ENCODE measurements at places on chromosomes 3 and 15.

DNA sequence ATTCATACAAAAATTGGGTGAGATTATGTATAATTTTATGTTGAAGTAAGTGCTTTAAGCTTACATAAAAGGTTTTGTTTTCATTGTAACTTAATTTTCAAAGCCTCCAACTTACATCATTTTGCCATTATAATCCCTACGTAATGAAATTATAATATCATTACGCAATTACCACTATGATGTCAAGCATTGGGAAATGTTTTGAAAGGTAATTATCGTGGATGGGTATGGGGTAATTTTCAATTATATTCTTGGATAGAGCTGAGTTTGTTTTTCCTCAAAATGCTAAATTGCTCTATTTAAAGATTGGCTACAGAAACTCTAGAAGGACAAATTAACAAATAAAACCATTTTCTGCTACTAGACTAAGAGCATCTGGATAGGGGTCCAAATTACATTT is 80.2 kb upstream of the FAM3D start:
- DNase-seq = no peak

DNA sequence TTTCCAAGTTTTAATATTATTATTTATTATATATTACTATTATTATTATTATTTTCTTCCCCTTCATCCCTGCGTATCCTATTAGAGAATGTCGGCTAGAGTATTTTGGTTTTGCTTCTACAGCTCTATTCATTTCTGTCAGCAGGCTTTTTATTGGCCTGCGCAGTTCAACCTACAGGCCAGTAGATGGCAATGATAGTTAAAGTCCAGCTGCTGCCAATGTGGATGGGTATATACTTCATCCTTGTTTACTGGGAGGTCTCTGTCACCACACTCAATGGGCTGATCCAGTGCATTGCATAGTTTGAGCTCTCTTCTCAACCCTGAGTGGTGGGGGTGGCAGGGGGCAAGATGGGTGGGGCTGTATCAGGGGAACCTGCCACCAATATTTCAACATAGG is 799.8 kb downstream of the NSUN3 start:
- no peak for DNase-seq

DNA sequence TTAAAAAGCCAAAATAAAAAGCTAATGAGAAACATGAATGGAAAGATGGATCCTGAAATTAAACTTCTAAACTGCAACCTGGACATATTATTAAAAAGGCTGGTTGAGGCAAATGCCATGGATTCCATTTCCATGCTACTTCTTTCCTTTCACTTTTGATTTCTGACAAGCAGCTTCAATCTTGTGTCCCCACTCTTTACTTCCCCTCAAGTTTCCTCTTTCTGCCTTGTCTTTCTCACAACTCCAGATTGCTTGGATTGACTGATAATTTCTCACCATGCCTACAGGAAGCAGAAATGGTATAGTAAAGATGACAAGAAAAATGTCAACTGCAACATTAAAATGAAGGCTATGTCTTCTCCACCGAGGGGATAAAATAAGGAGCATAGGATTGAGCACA is 1136.7 kb downstream of the TUSC7 start:
- no peak for DNase-seq

GRCh38 chr3:42710323-42711021 is 7.9 kb upstream of the HHATL start:
- no peak for DNase-seq

- DNase-seq = no peak
Observed at GRCh38 chr3:187636528-187636927, 33.7 kb downstream of the SST start.

DNA sequence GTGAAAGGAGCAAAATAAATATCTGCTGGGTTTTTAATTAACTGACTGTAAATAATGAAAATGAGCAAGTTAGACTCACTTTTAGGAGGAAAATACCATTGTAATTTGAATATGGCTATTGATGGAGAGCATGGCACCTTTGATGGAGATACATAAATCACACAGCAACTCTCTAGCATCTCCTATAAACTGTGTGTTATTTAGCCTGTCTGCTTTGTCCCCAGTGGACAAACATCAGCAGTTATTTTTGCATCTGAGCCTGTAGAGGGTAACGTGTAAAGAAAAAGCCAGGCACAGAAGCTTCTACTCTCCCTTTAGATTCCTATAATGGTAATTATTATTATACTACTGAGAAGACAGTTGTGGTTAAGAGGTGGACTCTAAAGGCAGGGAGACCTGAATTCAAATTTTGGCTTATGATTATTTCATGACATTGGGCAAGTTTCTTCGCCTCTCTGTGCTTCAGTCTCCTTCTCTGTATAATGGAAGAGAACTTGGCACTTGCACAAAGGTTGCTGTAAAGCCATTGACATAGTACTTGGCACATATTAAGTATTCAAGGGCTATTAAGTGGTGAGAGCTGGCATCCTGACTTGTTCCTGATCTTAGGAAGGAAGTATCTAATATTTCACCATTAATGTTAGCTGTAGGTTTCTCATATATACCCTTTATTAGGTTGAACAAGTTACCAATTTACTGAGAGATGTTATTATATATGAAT is 289.5 kb upstream of the TRIM42 start:
- no peak for DNase-seq

DNA sequence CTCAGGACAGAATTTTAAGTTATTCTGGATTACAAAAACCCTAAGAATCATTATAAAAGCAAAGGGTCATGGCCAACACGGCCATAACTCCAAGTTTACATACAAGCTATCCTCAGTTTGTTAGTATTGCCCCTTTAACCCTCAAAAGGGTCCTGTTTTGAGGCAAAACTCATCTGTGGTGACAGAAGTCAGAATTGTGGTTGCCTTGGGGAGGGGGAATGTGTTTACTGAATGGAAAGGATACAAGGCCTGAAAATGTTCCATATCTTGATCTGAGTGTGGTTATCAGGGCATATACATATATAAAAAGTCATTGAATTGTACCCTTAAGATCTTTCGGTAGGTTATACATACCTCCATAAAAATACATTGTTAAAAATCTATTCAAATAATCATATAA is 2.1 kb downstream of the SFMBT1 start:
- DNase-seq = no peak

DNA sequence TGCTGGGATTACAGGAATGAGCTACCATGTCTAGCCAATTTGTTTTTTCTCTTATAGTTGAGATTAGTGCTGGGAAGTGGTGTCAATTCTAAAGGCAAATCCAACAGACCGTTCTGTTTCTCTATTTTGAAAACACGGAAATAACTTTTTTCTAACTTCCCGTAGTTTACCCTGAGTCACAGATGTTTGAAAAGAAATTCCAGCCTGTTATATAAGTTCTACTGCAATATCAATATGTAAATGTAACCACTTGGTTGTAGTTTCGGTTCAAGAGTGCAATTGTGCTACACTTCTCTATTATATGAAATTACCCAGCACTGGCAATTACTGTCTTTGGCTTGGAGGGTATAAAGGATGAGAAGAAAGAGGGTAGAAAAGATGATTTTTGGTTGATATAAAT is 22.3 kb upstream of the GNB4 start:
- no peak for DNase-seq

DNA sequence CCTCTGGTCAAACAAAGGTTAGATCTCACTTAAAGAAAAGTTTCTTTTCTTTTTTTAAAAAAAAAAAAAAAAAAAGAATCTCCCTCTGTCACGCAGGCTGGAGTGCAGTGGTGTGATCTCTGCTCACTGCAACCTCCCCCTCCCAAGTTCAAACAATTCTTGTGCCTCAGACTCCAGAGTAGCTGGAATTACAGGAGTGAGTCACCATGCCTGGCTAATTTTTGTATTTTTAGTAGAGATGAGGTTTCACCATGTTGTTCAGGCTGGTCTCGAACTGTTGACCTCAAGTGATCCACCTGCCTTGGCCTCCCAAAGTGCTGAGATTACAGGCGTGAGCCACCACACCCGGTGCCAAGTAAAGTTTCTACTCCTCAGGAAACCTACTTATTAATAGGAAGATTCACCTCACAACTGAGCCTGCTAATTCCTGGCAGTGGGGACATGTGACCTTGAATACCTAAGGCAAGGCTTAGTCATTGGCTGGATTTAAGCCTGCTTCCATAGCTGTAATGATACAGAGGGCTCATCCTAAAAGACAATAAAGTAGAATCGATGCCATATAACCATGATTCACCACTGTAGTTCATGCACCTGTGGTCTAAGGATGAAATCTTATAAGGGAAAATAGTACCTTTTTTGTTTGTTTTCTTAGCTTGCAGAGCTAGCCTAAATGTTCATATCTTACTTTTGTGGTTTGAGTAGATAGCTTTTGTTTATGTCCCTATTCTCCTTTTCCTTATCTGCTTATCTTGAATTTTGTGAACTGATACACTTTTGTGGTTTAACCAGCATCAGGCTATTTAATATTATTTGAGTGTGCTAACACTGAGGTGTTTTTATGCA is 24.8 kb upstream of the RBMS3 start:
- no peak for DNase-seq

GRCh38 chr3:9600597-9600996 is 47.0 kb upstream of the LHFPL4 start:
- DNase-seq = no peak

- no peak for DNase-seq
Observed at GRCh38 chr3:128348805-128349531, 117.7 kb downstream of the DNAJB8 start.

DNA sequence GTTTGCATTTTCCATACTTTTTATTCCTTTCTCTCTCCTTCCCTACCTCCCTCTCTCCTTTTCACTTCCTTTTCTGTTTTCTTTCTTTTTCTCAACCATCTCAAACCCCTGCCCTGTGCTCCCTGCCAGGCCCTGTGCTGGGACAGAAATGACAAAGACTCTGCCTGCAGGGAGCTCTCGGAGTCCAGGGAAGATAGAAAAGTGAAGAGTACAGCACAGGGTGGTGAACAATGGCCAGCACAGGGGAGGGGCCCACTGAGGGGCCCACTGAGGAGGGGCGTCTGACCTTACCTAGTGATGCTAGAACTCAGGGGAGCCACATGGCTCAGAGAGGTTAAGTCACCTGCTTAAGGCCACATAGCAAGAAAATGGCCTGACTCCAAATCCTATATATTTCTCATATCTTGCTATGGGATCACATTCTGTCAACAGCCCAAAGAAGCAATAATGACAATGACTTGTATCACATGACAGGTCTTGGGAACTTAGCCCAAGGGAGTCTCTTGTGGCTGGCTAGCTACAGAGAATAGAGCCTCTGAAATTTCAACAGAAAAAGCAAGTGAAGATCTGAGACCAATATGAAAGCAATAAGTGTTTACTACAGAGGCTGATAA is 44.3 kb upstream of the ATP2B2 start:
- DNase-seq = no peak

GRCh38 chr3:159830523-159831154 is 158.0 kb upstream of the IL12A start:
- DNase-seq = no peak

- no peak for DNase-seq
Observed at GRCh38 chr15:91924183-91924582, 70.7 kb downstream of the SLCO3A1 start.

- DNase-seq = no peak
Observed at GRCh38 chr3:172098698-172099494, 59.5 kb downstream of the FNDC3B start.

DNA sequence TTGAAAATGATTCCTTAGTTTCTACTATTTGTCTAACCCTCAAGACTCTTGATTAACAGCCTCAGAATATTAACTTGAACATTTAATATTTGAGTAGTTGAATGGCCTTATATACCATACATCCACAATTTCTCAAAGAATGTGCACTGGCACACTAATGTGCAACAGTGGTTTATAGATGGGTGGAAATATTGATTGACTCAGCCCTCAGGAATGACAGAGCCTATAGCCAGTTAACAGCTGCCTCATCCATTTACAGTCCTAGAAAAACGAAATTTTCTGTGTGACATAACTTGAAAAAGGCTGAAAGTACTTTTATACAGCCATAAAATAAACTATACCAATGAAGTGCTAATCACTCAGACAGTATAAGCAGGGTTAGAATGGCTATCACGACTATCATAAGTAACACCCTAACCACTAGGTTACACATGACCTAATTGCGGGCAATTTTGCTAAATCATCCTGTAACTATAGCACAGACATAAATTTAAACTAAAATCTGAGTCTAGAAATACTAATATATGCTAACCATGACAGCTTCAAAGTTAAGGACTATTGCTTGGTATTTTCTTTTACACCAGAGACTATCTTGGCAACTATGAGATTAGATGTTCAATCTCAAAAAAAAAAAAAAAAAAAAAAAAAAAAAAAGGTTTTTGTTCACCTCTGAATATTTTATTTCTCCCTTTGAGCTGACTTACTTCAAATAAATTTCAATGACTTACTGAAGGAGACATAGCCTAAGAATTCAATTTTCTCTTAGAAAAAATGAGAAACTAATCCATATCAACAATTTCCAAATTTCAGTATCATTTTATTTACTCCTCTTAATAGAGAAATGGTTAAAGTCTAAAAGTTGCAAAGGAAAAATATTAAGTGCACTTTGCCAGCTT is 9.3 kb downstream of the SECISBP2L start:
- no peak for DNase-seq

DNA sequence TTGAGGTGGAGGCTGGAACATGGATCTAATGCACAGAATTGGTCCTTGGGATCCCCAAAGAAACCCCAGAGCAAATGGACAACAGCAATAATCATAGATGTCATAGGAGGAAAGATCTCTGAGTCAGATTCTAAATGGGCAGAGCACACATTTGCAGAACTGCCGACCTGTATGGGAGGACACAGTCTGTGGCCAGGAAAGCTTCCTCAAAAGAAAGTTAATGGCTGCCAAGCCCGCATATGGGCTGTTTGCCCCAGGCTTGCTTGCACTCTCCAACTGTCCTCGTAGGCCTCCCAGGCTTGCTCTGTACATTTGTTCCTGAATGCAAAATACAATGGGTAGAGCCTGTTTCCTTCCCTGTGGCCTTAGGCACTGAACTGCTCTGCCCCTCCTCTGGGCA is 102.0 kb upstream of the PLXNA1 start:
- no peak for DNase-seq

DNA sequence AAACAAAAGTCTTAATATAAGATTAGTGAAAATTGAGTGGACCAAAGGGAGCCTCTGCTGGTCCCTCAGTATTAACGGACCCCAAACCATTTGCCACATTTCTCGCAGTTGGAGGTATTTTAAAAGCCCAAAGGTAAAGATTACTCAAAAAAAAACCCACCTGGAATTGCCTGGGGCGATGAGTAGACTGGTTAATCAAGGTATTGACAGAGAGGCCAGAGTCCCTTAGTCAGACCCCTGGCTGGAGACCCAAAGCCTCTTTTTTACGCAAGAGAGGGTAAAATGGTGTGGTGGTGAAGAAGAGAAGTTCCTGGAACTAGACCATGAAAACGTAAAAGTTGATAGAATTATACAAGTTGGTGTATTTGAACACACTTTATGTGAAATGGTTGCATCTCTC is 137.2 kb downstream of the IMPG2 start:
- no peak for DNase-seq

DNA sequence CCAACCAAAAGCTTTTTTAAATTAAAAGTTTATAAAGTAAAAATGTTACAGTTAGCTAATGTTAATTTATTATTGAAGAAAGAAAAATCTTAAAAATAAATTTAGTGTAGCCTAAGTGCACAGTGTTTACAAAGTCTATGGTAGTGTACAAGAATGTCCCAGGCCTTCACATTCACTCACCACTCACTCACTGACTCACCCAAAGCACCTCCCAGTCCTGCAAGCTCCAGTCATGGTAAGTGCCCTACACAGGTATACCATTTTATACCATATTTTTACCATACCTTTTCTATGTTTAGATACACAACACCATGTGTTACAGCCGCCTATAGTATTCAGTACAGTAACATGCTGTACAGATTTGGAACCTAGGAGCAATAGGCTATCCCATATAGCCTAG is 29.1 kb downstream of the SSR3 start:
- no peak for DNase-seq

All from activated CD8-positive, alpha-beta memory T cell treated with anti-CD3 and anti-CD28 coated beads for 1 hour (primary cell).